ENCODE measurements at places on chromosomes 13 and 19. TPM values are rescaled to one million over a fixed set of nuclear protein-coding genes. Genes with fewer than 3 reads are reported as not detected.

Gene CGB2
- 0.71 TPM for total RNA-seq

Gene N4BP2L1
- 0.87 TPM for total RNA-seq

Gene OR7A5
- not detected for total RNA-seq

Gene ZNF729
- total RNA-seq = not detected

Gene CEACAM8
- total RNA-seq = not detected

Gene CFD
- total RNA-seq = not detected

GRCh38 chr19:49557641-49558325 lies 22.6 kb downstream of the NOSIP start:
- no peak for DNase-seq

DNA sequence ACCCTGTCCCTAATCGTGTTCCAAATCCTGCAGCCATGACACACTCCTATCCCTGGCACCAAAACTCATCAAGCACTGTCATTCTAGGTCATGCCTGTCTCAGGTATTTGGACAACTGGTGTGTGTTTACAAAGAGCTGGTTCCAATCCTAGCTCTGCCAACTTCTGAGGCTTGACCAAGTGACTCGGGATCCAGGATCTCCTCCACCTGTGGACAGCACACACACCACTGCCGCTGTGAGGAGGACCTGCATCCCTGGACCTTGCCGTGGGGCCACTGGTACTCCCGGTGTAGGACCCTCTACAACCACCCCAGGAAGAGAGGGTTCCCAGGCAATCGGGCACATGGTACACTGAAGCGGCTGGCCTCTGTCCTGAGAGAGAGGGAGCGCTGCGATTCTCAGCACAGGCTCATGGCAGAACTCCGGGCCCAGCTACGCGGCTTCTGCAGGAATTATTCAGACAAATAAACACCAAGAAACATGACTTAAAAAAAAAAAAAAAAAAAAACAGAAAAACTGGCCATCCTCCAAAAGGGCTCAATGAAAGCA lies 20.4 kb downstream of the MLLT1 start:
- DNase-seq = no peak

Data from HT1080 (cell line).